ENCODE measurements at places on chromosomes 6 and 20. TPM values are rescaled to one million over a fixed set of nuclear protein-coding genes. Genes with fewer than 3 reads are reported as not detected.

Gene FITM2
- 3.8 TPM for total RNA-seq

Gene ANKEF1
- 6.7 TPM for total RNA-seq

- no peak for ATAC-seq
Measured at GRCh38 chr6:82208913-82209312, 38.6 kb downstream of the IBTK start.

DNA sequence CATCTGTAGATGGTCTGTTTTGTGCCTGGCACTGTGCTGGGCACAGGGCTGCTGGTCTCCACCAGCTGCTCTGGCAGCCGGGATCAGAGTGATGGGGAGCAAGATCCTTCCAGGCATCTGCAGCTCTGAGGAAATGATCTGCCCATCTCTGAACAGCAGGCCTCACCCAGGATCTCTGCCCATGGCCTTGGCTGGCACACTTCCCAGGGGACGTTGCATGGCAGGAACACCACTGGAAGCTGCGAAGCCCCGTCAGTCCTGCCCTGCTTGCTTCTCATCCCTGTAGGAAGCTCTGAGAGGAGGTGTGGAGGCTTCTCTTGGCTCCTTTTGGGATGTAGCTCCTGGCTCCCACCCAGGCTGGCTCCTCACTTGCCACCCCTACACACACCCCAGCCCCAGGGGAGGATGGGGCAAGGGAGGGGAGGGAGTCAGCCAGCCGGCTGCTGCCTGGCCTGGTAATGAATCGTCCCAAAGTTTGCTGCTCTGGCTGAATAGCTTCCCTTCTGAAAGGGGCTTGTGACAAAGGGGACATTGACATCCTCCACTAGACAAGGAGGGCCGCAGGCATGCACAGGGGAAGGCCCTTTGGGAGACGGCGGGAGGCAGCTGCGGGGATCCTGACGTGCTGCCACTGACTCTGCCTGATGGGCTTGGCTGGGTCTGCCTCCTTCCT, 108.9 kb downstream of the VEGFA start:
- peak; percentile 33 for ATAC-seq

GRCh38 chr6:62324834-62325233, 38.8 kb upstream of the KHDRBS2 start:
- ATAC-seq = no peak

GRCh38 chr6:117603821-117604220, 1.5 kb upstream of the GOPC start:
- no peak for ATAC-seq

Measured in esophagus mucosa (tissue), 1 donor.